ENCODE measurements at places on chromosomes 11 and 22.

DNA sequence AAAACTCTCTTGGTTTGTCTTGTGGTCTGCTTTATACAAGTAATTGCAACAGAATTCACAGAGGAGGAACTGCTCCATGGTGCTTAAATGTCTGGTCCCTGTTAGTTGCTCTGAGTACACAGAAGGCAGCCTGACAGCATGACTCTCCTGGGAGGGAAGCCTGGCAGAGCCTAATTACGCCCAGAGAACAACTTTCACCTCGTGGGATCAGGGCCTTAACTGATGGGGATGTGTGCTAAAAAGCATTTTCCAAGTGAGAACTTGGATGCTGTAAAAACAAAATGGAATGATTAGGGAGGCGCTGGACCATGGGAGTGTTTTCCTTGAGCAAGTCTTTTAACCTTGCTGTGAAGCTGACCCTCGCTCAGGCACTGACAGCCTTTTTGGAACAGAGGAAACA is 154.0 kb upstream of the TENM4 start:
- no peak for DNase-seq

- DNase-seq: no peak
These were observed 1.4 kb downstream of the MYOD1 start for GRCh38 chr11:17720796-17721171.

DNA sequence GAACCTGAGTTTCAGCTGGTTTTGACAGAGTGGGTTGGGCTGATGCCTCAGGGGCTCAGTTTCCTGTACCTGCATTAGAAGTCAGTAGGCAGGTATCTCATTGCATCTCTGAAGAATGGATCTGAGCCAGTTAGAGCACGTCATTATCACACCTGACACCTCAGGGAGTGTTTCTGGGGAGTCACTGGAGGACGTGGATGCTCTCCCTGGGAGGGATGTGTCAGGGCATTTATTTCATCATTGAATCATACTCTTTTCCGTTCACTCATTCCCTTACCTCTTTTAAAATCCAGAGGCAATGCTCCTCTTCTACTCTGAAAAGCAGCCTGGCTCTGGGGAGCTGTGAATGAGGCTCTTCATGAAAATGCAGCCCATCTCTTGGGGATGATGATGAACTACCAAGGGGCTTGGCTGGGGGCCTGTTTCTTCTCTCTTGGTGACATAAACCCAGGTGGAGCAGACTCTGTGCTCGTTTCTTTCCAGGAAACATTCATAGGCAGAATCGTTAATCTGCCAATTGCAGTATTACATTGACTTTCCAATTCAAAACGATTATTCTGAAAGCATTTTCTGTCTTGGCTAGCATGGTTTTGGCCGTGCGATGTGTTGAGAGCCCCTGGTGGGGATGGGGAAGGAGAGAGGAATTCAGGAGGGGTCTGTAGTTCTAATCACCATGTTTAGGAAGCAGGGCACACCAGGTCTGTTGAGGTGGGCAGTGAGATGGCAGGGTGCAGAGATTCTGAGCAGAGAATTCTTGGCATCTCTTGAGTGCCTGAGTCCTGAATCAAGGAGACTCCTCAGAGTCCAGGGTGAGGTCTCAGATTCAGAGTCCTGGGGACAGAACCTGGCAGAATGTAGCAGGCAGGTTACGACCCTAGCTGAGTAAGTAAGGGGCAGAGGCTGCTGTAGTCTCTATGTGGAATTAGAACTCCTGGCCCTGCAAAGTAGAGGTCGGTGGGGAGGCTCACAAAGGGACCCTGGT is 12.6 kb downstream of the PARVA start:
- DNase-seq: no peak

DNA sequence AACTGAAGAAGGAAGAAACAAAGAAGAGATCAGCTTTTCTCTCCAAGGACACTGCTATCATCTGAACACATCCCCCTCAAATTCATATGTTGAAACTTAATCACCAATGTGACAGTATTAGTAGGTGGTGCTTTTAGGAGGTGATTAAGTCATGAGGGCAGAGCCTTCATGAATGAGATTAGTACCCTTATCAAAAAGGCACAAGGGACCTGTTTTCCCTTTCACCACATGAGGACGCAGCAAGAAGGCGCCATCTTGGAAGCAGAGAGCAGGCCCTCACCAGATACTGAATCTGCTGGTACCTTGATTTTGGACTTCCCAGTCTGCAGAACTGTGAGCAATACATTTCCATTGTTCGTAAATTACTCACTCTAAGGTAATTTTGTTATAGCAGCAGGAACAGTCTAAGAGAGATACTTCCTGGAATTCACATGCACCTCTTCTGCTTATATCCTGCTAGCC is 20.9 kb upstream of the CREB3L1 start:
- DNase-seq: no peak

- no peak for DNase-seq
These were observed 20.4 kb downstream of the OR56B4 start for GRCh38 chr11:6127881-6128280.

DNA sequence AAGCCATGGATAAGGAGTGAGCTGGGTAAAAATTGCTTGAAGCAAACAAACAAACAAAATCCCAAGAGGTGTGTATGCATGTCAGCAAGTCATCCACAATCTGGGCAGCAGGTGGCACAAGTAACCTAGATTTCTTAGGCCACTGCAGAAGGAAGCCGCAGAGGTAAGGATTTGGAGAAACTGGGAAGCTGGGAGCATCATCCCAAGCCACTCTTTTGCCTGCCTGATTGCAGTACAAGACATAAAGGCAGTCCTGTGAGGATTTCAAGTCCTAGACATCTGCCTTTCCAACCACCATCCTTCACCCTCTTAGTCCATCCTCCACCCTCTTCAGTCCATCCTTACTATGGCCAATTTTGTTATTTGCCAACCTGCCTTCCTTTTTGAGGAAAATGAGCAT is 67.2 kb upstream of the BMAL1 start:
- DNase-seq: peak; percentile 54

Data from hindlimb muscle (tissue), 1 donor.